ENCODE measurements at places on chromosomes 11 and 22.

DNA sequence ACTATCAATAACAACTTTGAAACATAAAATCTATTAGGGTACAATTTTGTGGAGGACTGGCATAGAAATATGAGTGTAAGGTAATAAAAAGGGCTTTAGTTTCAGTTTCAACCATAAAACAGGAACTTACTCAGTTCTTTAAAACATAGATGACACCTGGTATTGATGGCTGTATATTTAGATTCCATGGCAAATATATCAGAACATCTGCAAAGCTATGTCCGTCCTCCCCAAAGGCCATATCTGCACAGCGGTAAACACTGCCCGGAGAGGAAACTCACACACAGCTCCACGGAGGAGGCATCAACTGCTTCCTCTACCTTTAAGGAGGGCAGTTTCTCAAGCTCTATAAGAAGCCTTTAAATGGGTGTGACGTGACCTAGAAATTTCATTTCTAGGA lies 993.3 kb downstream of the BRD1 start:
- no peak for DNase-seq

DNA sequence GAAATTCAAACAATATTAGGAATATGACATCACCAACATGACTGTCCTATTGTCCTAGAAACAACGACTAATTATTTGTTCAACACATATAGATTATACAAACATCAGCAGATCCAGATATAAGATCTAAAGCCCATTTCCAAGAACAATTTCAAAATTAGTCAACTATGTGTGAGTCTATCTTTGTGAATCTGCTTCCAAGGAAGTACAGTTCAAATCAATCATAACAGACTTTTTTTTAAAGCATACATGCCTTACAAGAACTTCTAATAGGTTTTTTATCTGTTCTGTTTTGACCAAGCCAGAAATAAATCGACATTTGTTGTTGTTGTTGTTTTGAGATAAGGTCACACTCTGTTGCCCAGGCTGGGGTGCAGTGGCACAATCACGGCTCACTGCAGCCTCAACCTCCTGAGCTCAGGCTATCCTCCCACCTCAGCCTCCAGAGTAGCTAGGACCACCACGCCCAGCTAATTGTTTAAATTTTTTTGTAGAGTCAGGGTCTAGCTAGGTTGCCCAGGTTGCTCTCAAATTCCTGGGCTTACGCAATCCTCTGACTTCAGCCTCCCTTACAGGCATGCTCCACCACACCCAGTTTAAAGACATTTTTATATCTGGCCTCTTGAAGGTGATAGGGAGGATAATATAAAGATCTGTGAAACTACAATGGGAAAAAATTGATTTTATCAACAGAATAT lies 54.8 kb downstream of the DENND5A start:
- no peak for DNase-seq

DNA sequence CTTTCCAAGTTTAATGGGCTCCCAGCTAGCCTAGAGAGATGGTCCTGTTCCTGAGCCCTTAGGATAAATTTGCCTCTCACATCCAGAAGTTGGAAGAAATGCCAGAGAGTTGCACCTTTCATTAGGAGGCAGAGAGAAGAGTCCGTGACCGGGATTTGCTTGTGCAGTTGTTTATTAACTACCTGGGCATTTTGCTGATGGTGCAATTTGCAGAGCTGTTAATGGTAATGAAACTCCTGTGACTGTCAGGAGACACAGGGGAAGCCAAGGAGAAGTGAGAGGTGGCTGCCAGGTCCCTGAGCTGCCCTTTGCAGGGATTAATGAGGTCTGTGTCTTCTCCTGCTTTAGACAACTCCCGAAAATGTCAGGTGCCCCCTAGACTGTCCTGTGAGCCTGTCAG lies 69.1 kb upstream of the B3GAT1 start:
- no peak for DNase-seq

- DNase-seq, result no peak
Measured at GRCh38 chr11:113458189-113458588, 17.0 kb downstream of the DRD2 start.

DNA sequence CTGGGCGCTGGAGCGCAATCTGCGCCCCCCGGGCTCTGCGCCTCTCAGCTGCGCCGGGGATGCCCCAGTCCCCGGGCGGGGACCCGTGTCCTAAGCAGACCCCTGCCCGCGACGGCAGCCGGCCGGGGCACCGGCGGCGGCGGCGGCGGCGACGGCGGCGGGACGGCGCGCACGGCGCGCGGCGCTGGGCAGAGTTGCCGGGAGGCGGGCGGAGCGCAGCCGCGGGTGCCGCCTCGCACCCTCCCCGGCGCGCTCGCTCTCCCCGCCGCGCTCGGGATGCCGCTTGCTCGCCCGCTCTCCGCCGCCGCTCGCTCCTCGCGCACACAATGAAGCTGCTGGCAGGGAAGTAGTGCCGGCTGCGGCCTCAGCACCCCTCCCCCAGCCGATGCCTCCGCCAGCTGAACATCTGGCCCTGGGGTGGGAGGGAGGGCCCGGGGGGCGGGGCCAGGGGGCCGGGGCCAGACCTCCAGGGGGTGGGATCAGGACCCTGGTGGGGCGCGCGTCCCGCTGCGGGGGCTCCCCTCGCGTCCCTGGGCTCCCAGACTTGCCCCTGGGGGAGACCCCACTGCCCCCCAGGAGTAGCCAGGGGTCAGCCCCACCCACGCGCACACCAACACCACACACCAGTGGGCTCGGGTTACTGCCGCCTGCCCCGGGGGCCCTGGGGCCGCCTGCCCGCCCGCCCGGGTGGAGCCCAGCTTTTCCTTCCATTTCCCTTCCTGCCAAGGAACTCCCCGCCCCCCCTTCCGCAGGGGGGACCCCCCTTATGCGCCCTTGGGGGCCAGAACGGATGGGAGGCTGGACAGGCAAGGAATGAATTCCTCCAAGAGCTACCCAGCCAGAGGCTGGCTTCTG lies at the start of gene RCOR2:
Gene RCOR2, minus strand, starts transcription at position 328 of the 855 bp plus-strand sequence. CDS start 708 bp downstream, outside the sequence.
- no peak for DNase-seq
